ENCODE measurements at places on chromosomes 2 and 18.

- DNase-seq = no peak
Observed at GRCh38 chr2:83280391-83280790, 1178.7 kb downstream of the SUCLG1 start.

- no peak for DNase-seq
Observed at GRCh38 chr2:127449414-127449813, 31.2 kb downstream of the PROC start.

GRCh38 chr2:196130039-196130825 lies 41.1 kb downstream of the STK17B start:
- no peak for DNase-seq

DNA sequence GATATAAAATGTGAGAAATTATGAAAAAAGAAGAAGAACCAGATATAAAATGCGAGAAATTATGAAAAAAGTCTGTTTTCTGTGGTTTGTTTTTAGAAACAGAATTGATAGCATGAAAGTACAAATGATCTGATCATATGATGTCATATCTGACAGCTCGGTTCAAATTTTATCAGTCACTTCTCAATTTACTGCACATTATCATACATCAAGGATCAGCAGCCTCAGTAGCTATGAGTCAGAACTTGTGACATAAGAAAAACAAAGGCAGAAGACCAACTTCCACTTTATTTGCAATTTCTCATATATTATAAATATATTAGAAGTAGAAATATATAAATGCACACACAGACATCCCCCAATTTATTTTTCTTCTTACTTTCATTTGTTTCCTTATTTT lies 634.0 kb downstream of the LRP1B start:
- no peak for DNase-seq

DNA sequence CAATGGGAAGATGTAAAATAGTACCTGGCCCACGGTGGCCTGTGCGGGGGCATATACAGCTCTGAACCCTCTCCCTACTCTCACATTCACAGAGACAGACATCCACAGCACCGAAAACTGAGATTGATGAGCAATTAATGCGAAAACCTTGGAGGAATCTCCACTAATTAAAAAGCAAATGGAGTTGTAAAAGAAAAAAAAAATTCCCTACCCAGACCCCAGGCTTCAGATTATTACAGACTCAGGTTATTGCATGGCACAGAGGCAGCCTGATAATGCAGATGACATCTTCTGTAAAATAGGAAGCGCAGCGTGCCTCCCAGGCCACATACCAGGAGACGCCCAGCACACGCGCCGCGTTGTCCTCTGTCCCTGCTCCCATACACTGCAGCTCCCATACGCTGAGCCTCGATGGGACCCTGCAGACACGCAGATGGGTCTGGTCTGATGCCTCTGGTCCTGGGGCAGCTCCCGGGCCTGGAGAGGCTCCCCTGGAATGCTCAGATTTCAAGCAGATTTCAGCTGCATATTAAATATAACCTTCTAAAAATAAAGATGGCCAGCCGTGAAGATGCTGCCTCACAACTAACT lies 496.1 kb upstream of the MYT1L start:
- peak; percentile 29 for DNase-seq

DNA sequence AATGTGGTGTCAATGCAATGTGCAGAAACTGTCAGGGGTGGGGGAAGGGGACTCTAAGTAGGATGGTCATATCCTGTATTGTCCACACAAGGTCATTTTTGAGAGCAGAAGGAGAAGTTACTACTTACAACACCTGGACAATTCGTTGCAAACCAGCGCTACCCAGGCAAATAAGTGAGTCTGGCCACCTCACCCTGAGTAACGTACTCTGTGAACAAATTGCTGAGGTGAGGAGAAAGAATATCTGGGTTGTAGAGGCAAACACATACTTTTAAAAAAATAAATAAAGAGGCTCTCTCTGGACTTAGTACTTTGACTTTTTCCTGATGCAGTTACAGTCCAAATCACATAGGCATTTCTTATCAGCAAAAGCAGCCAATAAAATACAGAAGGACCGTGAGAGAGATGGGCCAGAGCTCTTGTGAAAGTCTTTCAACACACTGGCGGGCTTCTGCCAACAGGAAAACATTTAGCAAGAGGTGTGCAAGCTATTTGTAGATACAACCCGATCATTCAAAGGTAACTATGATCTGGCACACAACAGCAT lies 268.2 kb upstream of the ID2 start:
- no peak for DNase-seq

DNA sequence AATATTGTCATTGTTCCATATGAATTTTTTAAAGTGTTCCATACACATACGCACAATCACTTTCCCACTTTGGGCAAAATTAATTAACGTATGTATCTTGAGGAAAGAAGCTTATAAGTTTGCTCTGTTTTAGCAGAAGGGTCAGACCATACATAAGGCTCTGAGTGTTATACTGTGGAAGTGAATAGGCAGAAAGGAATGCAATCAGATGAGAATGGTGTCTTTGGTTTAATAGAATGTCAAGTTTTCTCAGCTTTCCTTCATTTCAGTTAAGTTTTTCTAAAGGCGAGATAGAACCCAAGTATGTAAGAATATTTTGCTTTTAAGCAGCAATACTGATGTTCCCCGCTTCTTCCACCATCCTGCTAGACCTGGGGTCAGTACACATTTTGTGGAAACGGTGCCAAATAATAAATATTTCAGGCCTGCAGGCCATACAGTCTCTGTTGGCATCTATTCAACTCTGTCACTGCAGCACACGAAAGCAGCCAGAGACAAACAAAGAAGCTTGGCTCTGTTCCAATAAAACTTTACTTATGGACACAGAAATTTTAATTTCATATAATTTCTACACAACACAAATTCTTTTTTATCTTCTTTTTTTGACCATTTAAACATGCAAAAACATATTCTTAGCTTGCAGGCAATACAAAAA lies 100.6 kb downstream of the UPP2 start:
- no peak for DNase-seq

DNA sequence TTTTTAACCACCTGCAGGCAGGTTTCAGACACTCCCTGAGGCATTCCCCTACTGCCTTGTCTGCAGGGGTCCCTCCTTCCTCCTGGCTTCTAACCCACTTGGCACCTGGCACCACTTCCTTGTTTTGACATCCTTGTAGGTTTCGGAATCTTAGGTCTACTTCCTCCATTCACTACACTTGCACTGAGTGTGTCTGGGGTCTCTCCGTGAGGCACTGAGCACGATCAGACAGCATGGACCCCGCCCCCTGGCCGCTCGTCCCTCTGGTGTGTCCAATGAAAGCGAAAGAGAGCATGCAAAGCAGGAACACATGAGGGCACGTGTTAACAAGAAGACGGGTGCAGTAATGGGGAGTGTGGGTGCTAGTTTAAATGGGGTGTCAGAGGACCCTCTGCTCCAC lies 63.8 kb downstream of the HAUS1 start:
- peak; percentile 88 for DNase-seq

GRCh38 chr2:233699424-233700027 lies 6.8 kb downstream of the UGT1A6 start:
- no peak for DNase-seq

GRCh38 chr2:10407841-10408648 lies 40.1 kb downstream of the ODC1 start:
- peak; percentile 73 for DNase-seq

- no peak for DNase-seq
Observed at GRCh38 chr2:205786976-205787375, 104.7 kb downstream of the NRP2 start.

GRCh38 chr18:56443166-56443907 lies 195.1 kb downstream of the TXNL1 start:
- no peak for DNase-seq

DNA sequence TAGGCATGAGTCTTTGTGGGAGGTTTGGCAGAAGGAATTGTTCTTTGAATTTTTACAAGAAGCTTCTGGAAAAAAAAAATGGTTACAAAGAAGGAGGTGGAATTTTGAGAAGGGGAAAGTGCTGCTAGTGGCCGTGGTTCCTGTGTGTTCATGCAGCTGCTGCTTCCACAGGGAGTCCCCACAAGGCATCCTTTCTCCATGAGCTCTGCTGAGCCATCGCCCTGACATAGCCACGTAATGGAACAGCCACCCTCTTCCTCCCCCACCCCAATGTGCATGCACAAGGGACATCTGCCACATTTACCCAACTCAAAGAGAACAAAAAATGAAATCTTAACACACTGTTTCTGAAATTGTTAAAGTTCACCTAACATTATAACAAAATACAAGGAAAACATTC lies 529.7 kb downstream of the SATB2 start:
- no peak for DNase-seq

DNA sequence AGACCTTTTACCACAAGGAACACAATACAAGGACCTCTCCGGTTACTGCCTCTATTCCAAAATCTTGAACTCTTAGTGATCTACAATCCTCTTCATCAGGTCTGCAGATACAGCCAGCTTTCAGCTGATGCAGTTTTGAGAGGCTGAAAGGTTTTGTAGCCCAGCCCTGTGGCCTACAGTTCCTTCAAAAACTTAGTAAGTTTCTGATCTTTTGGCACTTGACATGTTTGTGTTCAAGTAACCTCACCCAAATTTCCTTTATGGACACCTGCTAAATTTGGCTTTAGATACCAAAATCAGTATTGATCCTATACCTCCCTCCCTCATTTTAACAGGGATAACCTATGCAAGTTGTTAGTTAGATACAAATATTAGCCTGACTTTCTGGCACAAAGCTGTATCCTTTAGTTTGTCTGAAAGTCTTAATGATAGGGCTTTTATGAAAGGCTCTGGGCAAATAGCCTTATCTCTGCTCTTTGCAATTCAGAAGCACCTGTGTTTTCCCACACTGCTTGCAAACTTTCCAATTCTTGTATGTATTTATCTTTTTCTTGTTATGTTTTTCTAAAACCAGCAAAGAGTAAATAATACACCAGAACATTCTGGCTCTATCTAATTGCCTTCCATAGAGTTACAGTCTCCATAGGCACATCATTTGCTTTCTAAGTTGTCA lies 650.5 kb upstream of the KLHL29 start:
- no peak for DNase-seq

GRCh38 chr2:232418466-232419244 lies 12.0 kb downstream of the ALPG start:
- no peak for DNase-seq

DNA sequence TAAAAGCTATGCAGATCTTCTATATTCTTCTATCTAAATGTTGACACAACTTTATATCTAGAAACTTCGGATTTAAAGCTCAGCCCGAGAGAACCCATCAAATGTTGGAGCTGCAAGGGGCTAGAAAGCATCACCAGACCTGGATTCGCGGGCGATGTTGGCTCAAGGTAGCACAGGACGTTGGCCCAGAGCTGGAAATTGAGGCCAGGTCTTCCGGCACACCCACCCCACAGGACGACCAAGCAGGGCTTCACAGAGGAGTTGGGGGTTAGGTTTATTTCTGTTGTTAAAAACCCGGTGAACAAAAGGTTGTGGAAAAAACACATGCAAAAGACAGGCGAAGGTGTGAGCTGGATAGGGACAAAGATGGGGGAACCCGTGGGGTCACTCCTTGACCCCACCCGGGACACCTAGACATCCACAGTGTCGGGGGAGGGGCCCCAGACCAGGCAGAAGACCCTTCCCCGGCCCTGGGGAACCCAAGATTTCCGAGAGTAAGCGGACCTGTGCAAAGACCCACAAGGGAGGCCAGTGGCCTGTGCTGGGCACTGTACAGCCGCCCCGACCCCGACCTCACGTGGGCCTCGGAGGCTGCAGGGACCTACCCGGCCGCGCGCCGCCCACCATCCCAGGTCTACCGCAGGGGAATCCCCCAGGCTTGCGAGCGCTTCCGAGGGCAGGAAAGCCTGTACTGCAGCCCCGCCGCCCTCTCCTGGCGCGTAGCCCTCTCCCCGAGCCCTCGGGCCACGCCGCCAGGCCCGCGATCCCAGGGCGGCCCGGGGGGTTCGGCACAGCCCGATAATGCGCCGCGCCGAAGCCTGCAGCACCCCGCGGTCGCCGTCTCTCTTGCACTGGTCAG lies 1.8 kb upstream of the AGBL5 start:
- DNase-seq = peak; percentile 41

DNA sequence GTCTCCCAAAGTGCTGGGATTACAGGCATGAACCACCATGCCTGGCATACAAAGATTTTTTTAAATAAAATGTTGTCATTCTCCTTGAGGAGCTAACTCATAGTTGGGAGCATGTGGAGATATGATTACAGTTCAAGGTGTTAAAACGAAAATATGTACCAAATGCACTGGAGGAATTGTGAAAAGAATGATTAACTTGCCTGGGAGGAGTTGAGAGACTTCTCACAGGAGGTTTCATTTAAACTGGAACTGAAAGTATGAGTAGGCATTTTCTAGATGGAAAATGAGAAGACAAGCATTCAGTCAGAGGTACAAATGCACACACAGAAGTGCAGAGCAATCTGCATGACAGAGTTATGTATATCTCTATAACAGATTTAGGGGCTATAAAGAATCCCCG lies 126.6 kb upstream of the PDE1A start:
- DNase-seq = no peak

GRCh38 chr2:110146945-110147332 lies 31.3 kb upstream of the MALL start:
- no peak for DNase-seq

- no peak for DNase-seq
Observed at GRCh38 chr18:50096766-50097435, 98.0 kb downstream of the MYO5B start.

- DNase-seq = no peak
Observed at GRCh38 chr18:51028201-51028805, 1.7 kb upstream of the SMAD4 start.

DNA sequence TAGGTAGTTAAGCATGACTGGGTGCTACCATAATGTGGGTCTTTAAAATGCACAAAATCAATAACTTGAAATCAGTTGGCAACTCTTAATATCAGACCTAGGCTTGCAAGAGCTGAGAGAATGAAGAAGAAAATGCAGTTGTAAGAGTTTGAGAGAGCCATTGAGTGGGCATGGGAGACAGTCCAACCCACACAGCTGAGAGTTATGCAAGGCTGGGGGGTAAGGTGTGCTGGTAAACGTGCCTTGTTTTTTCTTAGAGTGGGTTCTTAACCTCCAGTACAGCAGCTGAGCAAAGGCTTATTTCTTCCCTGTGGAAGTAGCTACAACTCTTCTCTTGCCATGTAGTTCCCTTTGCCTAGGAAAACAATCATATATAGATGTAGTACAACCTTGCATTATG lies 20.2 kb upstream of the CCDC178 start:
- no peak for DNase-seq

- DNase-seq = no peak
Observed at GRCh38 chr2:195049372-195050031, 607.5 kb upstream of the SLC39A10 start.

GRCh38 chr2:151071906-151072305 lies 189.8 kb downstream of the RBM43 start:
- no peak for DNase-seq

- no peak for DNase-seq
Observed at GRCh38 chr2:172200495-172201085, 97.9 kb upstream of the DLX2 start.

DNA sequence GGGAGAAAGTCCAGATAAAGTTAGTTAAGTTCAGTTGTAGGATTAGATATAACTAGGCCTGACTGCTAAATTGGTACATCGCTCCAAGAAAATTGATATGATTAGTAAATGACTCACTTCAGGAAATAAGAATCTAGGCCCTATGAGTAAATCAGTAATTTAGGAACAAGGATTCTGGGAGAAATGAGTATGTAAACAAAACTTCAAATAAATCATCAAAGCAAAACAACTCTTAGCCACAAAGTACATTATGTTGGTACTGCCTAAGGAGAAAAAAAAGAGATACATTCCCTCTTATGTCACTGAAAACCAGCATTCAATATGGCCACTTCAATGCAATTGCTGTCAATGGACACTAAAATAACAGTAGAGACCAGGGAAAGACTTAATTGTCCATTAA lies 529.1 kb downstream of the ZNF804A start:
- DNase-seq = no peak

Data from Peyer's patch (tissue), 4 donors.